ENCODE measurements at places on chromosomes 6 and 20.

GRCh38 chr6:45491048-45491735 is 113.5 kb upstream of the SUPT3H start:
- no peak for DNase-seq

- DNase-seq = no peak
Measured at GRCh38 chr6:113595911-113596376, 261.2 kb upstream of the MARCKS start.

DNA sequence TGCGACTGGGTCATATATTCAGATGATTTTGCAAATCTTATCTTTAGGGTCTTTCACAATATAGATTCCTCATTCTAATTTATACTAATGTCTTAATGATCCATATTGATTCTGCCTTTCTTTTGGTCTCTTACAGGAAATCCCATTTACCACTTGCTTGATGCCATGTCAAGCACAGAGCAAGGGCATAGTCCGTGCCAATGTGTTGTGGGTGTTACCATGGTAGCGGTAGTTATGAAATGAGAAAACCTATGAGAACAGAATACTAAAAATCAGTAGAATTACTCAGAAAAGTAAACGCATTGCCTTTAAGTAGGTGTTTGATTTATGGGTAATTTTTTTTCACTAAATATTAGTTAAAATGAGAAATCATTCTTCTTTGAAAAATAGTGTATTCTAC is 153.9 kb upstream of the RAB32 start:
- no peak for DNase-seq

- DNase-seq = no peak
Measured at GRCh38 chr6:8627085-8627861, 191.9 kb upstream of the SLC35B3 start.

DNA sequence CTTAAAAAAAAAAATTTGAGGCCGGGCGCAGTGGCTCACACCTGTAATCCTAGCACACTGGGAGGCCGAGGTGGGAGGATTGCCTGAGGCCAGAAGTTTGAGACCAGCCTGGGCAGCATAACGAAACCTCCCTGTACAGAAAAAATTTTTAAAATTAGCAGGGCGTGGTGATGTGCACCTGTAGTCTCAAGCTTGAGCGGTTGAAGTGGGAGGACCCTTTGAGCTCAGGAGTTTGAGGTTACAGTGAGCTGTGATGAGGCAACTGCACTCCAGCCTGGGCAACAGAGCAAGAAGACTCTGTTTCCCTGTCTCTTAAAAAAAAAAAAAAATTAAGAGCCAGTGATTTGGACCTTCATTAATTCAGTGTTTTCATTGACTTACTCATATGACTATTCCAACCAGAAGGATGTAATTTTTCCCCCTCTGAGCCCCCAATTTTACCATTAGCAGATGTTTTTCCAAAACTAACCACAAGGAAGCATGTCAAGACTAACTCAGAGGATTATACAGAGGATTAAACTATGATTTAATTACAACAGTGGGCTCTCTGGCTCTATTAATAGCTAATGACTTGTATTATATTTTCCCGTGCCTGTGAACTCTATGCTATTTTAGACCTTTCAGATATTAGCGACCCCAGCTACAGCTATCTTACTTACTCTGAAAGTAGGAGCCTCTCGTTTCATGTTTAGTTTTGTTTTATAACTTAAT is 75.1 kb downstream of the ARID1B start:
- DNase-seq = no peak

- DNase-seq = no peak
Measured at GRCh38 chr6:88368071-88368787, 202.1 kb upstream of the CNR1 start.

All from foreskin melanocyte (primary cell).